PC-3 (cell line): ENCODE measurements at places on chromosomes 7 and 10. TPM values are rescaled to one million over a fixed set of nuclear protein-coding genes. Genes with fewer than 3 reads are reported as not detected.

The DEPP1 gene
- total RNA-seq: 8.0 and 9.0 TPM in 2 replicates

DNA sequence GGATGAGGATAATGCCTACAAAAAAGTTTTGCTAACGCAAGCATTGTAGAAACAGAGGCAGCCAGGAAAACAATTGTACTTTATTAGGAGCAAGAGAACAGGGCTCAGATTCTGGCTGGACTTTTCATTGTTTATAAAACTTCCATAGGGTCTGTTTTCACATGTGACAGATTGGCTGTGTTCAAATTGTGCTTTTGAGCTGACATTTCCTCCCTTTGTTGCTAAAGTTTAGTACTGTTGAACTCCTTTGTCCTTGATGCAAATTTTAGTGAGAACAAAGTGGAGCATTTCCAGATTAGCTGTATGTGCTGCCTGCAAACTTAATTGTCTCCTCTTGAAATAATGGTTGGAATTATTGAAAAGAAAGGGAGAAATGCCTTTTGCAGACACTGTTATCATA is 221.0 kb upstream of the FZD1 start:
- no peak for DNase-seq

DNA sequence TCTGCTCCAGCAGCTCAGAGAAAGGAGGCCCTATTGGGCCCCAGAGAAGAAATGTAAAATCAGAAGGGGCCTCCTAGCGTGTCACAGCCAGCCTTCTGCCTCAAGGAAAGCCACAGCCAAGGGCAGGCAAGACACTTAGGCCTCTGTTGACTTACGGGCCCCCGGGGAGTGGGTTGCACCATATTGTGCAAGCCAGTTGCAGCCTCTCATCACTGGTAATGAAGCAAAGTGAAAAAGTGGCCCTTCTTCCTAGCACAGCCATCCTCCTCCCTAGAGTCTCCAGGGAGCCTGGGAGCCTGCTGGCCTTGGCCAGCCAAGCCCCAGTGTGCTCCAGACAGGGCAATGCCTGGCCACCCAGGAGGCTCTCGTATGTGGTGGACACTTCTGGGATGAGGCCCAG is 56.2 kb upstream of the GDF10 start:
- no peak for DNase-seq

GRCh38 chr10:132909491-132910071 is 32.8 kb downstream of the CFAP46 start:
- DNase-seq: no peak

GRCh38 chr7:21407796-21408480 is 19.9 kb upstream of the SP4 start:
- DNase-seq: peak; percentile 7
